Stimulated activated CD4-positive, alpha-beta T cell treated with anti-CD3 and anti-CD28 coated beads, Interleukin-12 subunit alpha, Interleukin-12 subunit beta, amount 100 ng/mL, for 4 hours (primary cell): ENCODE measurements at places on chromosomes 11 and 22.

GRCh38 chr11:20249378-20249777 lies 89.1 kb upstream of the DBX1 start:
- DNase-seq, result no peak

DNA sequence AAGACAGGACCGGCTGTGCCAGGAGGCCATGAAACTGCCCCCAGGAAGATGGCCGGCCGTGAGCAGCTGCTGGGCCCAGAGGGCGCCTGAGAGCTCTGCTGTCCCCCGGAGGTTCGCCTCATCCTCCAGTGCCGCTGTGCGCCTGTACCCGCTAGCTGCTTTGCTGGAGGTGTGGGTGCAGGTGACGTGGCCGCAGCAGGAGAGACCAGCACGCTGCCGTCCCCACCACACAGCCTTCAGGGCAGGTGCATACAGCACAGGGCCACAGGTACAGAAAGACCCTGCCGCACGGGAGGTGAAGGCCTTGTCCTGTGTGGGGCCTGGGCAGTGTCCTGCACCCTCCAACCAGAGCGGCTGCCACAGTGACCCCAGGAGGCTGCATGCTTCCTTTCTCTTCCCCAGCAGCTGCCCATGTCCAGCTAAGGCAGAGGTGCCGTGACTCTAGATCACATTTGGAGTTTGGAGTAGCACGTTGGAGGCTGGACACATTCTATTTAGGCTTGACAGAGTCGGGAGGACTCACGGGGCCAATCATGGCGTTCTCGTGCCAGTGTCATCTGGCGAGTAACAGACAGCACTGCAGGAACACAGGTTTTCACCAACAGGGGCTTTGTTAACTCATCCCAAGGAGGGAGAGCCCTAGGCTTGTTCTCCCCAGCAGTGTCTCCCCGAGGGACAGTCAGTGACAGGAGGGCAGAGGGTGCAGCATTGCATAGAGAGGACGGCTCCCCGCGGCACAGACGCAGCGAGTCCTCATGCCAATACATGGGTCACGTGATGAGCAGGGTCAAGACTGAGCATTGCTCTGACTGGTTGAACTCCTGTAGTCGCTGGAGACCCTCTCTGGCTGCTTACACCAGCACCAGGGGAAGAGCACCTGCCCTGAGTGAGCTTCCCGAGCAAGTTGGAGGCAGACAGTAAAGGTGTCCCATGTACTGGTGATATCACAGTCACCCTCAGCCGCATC lies 18.7 kb upstream of the PANX2 start:
- no peak for DNase-seq

DNA sequence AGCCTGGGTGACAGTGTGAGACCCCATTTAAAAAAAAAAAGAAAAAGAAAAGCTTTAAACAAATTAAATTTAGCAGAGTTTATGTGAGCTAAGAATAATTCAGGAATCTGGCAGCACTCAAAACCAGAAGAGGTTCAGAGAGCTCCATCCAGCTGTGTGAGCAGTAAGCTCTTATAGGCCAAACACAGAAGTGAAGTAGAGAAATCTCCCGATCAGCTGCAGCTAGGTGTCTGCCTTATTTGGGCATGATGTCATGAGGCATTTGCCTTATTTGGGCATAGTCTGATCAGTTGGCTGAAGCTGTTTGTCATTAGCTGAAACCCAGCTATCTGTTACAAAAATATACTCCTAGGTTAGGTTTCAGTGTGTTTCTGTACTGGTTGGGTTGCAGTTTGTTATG lies 8.2 kb downstream of the MS4A15 start:
- no peak for DNase-seq

- DNase-seq, result no peak
These were observed 107.1 kb upstream of the OPCML start for GRCh38 chr11:133639408-133639807.

DNA sequence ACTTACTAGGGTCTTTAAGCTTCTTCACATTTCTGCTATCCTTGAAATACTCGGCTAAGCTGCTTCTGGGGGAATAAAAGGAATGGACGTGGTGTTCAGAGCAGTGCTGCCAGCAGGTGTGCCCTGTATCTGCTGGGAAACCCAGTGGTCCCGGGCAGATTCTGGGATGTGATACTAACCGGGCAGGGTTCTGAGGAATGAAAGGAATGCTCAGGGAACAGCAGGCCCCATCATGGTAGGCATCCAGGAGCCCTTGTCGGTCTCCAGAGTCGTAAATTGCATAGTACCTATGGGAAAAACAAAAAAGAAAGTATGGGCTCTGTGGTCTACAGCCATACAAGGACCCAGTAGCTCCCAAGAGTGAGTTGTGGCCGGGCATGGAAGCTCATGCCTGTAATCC lies 4.5 kb upstream of the TMEM223 start:
- no peak for DNase-seq

GRCh38 chr11:64472593-64473455 lies 113.9 kb downstream of the RPS6KA4 start:
- no peak for DNase-seq

- DNase-seq, result no peak
These were observed 76.0 kb downstream of the UBASH3B start for GRCh38 chr11:122731500-122731913.

DNA sequence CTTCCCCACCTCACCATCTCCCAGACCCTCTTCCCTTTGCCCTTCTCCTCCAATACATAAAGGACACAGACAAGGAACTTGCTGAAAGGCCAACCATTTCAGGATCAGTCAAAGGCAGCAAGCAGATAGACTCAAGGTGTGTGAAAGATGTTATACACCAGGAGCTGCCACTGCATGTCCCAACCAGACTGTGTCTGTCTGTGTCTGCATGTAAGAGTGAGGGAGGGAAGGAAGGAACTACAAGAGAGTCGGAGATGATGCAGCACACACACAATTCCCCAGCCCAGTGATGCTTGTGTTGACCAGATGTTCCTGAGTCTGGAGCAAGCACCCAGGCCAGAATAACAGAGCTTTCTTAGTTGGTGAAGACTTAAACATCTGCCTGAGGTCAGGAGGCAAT lies 58.2 kb downstream of the TIMP3 start:
- DNase-seq, result no peak

- no peak for DNase-seq
These were observed 144.2 kb downstream of the FEZ1 start for GRCh38 chr11:125351868-125352250.

- DNase-seq, result no peak
These were observed 254.8 kb downstream of the CNTN5 start for GRCh38 chr11:99275521-99275920.

DNA sequence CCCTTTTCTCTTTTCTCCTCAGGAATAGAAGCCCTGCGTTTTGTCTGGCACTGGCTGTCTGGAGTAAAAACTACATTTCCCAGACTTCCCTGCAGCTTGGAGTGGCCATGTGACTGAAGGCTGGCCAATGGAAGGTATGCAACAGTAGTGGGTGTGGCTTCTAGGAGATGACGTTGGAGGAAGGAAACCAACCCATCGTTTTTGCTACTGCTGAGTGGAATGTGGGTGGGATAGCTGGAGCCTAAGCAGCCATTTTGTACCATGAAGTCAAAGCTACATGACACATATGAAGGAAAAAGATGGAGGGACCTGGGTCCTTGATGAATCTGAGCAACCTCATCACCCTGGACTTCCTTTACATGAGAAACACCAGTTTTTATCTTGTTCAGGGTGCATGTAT lies 19.6 kb downstream of the FGF3 start:
- no peak for DNase-seq

- DNase-seq, result no peak
These were observed 8.8 kb upstream of the BMAL1 start for GRCh38 chr11:13268791-13269190.

DNA sequence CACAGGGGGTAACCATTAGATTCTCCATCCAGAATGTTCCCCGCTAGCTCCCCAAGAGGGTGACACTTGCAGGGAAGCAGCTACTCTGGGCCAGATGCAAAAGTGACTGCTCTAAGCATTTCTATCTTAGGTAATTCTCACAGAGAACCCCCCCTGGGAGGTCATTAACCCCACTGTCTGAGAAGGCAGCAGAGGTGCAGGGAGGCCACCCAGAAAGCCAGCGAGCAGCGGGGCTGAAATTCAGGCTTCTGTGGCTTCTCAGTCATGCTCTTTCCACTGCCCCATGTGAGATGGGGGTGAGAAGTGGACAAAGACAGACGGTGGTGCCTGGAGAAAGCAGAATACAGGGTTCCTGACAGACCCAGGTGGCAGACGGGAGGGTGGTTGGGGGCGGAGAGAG lies 114.4 kb upstream of the ASPHD2 start:
- no peak for DNase-seq

- peak; percentile 55 for DNase-seq
These were observed 55.7 kb downstream of the CD82 start for GRCh38 chr11:44621140-44621681.

DNA sequence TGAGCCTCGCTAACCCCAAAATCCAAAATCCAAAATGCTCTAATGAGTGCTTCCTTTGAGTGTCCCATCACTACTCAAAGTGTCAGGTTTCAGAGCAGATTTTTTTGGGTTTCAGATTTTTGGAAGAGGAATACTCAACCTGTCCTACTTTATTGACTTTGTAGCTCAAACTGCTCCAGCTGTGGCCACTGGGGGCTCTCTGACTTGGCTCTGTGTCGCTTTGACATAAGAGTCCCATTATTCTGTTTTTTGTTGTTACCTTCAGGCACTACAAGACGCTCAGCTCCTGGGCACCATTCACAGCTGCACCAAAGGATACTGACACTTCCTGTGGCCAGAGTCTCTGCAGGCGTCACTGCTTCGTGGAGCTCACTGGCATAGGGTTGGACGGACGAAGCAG lies 41.1 kb downstream of the PHF21B start:
- no peak for DNase-seq

- no peak for DNase-seq
These were observed 5.9 kb downstream of the FAM118B start for GRCh38 chr11:126217491-126217890.

GRCh38 chr22:34430386-34430785 lies 510.1 kb upstream of the LARGE1 start:
- no peak for DNase-seq

GRCh38 chr22:49561338-49561737 lies 266.3 kb downstream of the BRD1 start:
- DNase-seq, result no peak

DNA sequence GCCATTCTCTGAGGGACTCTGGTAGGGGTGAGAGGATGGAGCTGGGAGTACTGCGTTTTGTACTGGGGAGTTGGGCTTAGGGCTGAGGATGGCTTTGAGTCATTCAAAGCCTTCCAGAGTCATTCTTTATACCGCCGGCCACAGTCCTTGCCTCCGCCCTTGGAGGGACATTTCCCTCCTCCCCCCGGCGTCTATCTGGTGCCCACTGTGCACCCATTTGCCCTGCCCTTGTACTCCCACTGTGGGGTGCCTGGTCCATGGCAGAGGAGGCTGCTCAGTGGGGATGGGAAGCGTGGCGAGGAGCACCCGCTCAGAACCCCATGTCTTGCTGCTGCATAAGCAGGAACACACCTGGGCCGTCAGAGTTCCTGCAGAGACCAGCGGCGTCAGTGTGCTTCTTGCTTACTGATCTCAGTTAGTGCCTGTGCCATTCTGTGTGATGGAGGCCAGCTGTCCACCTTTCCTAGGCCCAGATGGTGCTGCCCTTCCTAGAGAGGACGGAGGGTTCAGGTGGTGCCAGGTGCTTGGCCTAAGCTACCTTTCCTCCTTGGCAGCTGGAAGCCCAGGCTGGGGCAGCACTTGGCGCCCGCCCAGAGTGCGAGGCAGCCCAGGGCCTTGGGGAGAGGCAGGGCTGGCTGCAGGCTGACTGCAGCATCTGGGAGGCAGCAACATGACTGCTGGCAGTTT lies 23.3 kb upstream of the TMEM191C start:
- no peak for DNase-seq

DNA sequence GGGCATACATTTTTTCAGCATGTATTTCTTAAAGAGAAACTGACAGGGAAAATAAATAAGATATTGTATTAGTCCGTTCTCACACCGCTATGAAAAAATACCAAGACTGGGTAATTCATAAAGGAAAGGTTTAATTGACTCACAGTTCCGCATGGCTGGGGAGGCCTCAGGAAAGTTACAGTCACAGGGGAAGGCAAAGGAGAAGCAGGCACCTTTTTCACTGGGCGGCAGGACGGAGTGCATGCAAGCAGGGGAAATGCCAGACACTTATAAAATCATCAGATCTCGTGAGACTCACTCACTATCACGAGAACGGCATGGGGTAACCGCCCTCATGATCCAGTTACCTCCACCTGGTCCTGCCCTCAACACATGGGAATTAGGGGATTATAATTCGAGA lies 44.2 kb downstream of the PPFIA1 start:
- DNase-seq, result no peak
